ENCODE measurements at places on chromosomes 1 and 21. TPM values are rescaled to one million over a fixed set of nuclear protein-coding genes. Genes with fewer than 3 reads are reported as not detected.

- no peak for DNase-seq
Measured at GRCh38 chr1:33273961-33274371, 17.7 kb downstream of the ZNF362 start.

GRCh38 chr1:170978371-170978910, 43.1 kb downstream of the MROH9 start:
- DNase-seq: no peak

Gene A3GALT2
- total RNA-seq: not detected

DNA sequence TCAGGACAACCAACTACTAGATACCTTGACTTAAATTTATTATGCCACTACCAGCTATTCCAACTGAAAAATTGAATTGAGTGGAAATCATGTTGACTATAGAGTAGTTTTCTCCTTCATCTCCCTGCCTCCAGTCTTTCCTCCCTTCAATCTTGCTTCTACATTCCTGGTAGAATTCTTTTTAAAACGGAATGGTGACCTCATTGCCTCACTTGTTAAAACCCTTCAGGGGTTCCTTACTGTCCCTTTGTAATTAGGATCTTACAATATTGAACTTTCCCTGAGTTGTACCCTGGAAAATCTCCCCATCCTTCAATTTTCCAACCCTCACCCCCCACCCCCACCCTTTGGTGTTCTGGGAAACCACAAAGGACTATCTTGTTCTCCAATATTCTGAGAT, 82.8 kb upstream of the ZNF326 start:
- no peak for DNase-seq

DNA sequence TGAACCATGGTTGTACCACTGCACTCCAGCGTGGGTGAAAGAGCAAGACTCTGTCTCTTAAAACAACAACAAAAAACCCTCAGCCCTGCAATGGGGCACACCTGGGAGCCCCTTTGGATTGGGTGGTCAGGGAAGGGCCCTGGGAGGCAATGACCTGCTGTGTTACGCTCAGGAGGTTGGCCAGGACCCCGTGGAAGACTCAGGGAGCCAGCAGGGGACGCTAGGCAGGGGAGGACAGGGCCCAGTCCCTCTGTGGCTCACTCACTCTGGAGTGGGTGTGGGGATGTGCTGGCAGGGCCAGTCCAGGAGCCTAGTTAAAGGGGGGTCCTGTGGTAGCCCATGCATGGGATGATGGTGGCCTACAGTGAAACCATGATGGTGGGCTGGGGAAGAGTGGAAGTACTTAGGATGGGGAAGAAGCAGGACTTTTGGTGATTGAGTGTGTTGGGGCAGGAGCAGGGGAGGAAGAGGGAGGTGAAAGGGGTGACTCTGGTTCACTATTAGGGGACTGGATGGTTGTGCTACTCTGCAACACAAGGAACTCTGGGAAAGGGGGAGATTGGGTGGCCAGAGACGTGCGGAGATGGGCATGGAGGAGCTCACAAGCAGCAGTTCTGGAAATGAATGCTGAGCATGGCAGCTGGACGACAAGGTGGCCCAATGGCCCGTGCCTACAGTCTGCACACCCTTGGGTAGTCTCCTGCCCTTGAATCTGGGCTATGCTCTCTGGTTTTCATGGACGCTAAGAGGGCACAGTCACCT, 56.3 kb upstream of the FAM20B start:
- no peak for DNase-seq

- peak; percentile 66 for DNase-seq
Measured at GRCh38 chr1:188489336-188490112, 1660.8 kb downstream of the PLA2G4A start.

Gene TMEM82
- total RNA-seq: not detected

DNA sequence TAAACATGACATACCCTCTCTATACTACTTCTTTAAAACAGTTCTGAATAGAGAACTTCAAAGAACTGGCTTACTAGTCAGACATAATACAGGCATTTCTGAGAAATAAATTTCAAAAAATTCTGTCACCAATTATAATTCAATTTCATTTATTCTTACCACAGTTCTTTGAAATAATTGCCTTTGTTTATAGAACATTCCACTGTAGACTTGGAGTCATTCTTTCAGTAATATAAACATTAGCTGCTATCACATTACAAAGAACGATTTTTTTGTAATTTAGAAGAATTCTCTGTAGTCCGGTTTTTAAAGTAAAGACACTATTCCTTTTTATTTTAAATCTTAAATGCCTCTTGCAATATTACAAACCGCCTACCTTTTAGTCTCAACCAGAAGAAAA, 146.4 kb upstream of the COL11A1 start:
- DNase-seq: no peak

Gene ARMH1
- 3.2 TPM for total RNA-seq

Gene SGIP1
- total RNA-seq: 0.15 TPM

Gene DMRTA2
- total RNA-seq: not detected

- no peak for DNase-seq
Measured at GRCh38 chr1:194830387-194830786, 1644.0 kb upstream of the B3GALT2 start.

Gene SYTL1
- total RNA-seq: 75.9 TPM

DNA sequence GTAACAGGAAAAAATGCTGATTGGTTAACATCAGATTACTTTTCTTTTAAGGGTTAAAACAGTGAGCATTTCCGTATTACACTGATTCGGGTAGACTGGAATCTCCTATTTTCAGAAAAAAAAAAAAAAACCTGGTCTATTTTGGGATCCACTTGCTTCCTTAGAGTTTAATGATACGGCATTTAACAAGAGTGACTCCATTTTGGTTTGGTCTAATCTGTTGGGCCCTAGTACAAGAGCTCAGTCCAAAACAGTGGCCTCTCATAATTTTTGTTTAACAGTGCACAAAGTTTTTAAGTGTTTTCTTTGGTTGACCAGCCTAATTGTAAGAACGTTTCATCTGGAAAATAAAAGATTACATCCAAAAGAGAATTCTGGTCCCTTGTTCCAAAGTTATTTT, 120.2 kb downstream of the NRDC start:
- DNase-seq: no peak

Gene NPHS2
- total RNA-seq: not detected

DNA sequence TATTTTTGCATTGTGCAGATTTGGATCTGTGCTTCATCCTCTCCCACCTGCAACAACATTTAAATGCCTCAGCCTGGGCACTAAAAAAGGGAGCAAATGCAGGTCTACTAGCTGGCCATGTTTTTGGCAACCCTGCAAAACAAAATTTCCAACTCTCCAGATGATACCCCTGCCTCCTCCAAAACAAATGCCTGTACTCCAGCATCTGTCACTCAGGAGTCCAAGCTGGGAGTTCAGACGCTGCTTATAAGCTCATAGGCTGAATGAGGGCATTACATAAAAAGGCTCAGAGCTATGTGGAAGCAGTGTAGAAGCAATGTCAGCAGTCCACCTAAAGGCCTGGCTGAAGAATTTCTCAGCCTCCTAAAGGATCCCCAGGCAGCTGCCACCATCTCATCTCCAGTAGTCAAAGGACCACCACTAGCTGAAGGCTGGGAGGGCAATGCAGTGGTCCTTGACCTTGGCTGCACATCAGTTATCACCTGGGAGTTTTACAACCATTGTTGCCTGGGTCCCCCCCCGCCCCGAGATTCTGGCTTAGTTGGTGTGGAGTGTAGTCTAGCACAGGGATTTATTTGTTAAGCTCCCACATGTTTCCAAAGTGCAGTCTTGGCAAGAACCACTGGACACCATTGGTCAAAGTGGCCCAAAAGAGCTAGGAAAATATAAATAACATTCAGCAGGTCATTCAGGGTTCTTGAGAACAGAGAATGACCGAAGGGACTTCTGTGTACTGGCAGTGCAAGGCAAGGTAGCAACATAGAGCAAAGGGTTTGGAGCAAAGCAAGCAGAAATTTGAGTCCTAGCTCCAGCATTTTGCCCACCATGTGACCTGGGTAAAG, 57.2 kb downstream of the ITPKB start:
- DNase-seq: no peak

Gene NOS1AP
- total RNA-seq: 5.3 TPM

DNA sequence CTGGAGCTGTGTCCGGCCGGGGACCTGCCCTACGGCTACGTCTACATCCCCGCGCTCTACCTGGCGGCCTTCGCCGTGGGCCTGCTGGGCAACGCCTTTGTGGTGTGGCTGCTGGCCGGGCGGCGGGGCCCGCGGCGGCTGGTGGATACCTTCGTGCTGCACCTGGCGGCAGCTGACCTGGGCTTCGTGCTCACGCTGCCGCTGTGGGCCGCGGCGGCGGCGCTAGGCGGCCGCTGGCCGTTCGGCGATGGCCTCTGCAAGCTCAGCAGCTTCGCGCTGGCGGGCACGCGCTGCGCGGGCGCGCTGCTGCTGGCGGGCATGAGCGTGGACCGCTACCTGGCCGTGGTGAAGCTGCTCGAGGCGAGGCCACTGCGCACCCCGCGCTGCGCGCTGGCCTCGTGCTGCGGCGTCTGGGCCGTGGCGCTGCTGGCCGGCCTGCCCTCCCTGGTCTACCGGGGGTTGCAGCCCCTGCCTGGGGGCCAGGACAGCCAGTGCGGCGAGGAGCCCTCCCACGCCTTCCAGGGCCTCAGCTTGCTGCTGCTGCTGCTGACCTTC, 412 bp downstream of the GPR25 start:
- no peak for DNase-seq

Gene DNAJC28
- total RNA-seq: 0.81 TPM

DNA sequence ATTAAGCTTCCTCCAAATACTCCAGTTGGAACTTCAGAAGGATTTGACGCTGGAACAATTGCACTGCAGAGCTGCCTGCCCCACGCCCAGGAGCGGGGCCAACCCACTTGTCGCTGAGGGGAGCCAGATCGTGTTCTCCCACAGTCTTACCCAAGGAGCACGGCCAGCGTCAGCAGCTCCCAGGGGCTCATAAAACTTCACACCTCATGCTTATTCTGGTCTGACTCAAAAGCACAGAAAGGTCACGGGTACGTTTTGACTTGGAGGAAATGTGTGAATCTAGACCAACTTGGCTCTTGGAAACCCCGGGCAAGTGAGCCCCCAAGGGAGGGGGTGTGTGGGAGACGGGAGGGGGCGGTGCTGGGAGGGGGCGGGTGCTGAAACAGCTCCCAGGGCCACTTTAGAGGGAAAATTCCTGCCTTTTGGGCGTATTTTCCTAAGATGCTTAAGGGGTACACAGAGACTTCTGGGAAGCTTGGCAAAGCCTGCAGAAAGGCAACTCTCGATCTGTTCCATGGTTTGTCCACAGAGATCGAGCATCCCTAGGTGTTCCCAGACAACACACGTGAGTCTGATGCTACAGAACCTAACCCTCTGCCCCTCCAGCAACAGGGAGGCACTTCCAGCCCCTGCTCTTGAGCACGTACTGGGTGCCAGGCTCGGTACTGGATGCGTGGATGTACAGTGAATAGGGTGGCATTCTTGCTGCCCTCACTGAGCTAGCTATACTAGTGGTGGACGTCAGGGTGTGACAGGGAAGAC, 98.9 kb downstream of the DHRS3 start:
- DNase-seq: no peak

- DNase-seq: no peak
Measured at GRCh38 chr1:16975211-16975610, 5.2 kb downstream of the MFAP2 start.

Data from HCT116 (cell line).